ENCODE measurements at places on chromosomes 7 and 10.

GRCh38 chr7:121126801-121127534 is 138.5 kb downstream of the CPED1 start:
- DNase-seq = no peak

DNA sequence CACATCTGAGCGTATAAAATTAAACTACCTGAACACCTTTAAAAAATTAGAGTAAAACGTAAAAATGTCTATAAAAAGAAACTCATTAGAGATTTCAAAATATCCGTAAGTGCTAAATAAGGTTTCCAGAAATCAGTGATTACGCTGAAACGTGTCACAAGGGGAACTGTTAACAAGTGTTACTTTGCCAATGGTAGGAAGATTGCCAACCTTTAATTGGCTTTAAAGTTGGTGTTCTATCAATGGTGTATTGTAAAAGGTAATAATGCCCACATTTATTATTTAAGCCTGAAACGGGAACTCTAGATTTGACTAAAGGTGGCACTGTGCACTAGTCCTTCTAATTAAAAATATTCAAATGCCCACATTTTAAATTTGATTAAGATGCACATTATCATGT is 37.8 kb upstream of the HIBADH start:
- no peak for DNase-seq

DNA sequence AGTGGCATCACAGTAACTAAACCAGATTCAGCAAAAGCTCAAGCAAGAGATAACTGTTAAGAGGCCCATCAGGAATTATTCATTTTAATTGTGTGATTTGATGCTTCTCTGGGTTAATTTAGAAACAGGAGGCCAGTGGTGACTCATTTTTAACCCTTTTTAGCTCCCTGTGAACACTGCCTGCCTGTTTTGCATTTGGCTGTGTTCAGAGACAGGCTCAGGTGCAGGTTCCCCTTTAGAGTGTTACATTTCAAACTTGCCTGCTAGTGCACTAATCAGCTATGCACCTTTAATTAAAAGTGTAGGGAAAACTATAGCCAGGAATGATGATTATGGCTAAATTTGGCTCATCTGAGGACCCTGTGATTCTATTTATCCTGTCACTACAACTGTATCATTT is 6.5 kb downstream of the STAMBPL1 start:
- DNase-seq = no peak

DNA sequence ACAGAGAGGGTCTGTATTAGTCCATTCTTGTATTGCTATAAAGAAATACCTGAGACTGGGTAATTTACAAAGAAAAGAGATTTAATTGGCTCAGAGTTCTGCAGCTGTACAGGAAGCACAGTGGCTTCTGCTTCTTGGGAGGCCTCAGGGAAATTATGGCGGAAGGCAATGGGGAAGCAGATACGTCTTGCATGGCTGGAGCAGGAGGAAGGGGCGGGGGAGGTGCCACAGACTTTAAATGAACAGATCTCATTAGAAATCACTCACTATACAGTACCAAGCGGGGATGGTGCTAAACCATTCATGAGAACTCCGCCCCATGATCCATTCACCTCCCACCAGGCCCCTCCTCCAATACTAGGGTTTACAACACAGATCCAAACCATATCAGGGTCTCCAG is 3.7 kb upstream of the CALU start:
- no peak for DNase-seq

- DNase-seq = no peak
These were observed 3.6 kb downstream of the SFXN4 start for GRCh38 chr10:119161680-119162451.

DNA sequence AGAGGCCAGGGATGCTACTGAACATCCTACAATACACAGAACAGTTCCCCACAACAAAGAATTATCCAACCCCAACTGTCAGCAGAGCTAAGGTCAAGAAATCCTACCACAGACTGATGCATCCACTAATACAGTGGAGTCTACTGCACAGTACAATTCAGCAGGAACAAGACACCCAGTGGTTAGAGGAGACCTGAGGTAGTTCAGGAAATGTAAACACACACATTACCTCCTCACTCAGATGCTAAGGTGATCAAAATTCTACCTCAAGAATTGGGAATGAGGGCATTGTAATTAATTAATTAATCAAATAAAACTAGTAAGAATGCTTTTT is 91.4 kb downstream of the ZFAND4 start:
- DNase-seq = no peak

DNA sequence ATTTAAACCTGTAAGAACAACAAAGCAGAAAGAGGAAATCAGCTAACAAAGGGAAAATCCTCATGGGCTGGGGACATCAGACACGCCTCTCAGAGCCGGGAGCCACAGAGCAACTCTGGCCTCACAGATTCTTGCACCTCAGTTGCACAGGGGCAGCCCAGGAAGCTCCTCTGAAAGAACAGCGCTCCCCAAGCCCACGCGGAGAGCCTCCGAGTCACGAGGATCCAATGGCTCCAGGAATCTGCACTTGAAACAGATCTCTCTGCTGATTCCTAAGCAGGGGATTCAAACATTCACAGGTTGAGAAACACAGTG is 213.2 kb upstream of the MGMT start:
- DNase-seq = no peak

DNA sequence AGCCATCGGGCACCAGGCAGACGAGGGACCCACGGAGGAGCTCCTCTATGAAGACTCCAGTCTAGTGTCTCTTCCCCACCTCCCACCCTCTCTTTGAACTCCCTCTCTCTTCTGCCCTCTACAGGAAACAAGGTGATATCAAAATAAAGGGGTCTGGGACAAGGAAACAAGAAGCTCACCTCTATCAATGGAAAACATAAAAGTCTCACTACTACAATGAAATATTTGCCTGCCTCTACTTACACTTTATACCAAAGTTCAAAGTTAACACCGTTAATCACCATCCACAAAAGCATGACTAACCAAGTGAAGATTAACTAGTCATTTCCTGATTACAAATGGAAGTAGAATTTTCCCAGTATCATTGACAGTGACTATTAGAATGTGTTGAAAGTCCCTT is 82.2 kb downstream of the PARD3 start:
- DNase-seq = no peak

DNA sequence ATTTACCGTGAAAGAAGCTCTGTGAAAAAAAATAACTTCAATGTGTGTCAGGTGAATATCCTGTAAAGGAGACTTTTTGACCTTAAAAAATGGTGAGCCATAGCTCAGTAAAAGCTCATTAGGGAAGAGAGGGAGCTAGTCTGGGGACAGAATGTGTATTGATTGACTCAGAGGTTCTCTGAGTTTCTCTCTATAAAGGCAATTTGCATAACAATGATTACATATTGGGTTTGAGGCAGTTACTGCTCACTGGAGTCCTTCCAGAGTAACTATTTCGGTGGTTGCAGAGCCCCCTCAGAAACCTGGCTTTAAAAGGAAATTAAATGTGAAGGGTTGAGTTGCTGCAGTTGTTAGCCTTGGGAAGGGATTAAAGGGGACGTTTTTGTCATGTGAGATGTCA is 181.6 kb downstream of the GALNT17 start:
- no peak for DNase-seq

DNA sequence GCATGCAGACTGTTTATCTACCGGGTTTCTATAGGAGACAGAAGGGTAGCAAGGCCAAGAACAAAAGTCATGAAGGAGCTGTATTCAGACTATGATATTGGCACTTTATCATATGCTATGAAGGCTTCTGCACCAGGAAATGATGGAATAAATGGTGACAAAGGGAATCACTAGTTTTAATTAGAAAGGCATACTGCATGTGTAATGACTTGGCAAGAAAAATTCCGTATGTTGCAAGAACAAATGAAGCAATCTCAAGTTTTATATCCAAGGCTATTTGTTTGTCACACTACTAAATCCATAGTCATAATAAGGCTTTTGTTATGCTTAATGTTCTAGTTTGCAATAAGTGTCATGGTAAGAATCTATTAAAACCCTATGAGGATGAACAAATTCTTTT is 230.9 kb downstream of the ZEB1 start:
- no peak for DNase-seq

DNA sequence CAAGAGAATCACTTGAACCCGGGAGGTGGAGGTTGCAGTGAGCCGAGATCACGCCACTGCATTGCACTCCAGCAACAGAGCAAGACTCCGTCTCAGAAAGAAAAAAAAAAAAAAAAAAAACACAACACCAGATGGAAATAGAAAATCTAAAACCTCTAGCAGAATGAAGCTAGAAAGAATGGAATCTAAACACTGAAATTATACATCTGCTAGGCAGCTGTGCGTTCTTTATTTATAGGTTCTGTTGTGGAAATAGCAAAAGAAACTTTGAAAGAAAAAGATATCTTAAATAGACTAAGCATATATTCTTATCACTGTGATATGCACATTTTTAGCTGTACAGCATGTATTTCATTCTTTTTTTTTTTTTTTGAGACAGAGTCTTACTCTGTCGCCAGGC is 17.1 kb downstream of the BMPR1A start:
- DNase-seq = no peak

GRCh38 chr10:44348496-44348895 is 36.4 kb downstream of the CXCL12 start:
- no peak for DNase-seq

GRCh38 chr10:132555648-132556575 is 18.3 kb downstream of the INPP5A start:
- no peak for DNase-seq

- DNase-seq = no peak
These were observed 51.9 kb downstream of the SKIDA1 start for GRCh38 chr10:21473541-21473940.

GRCh38 chr7:155295511-155295910 is 2.2 kb upstream of the INSIG1 start:
- DNase-seq = no peak

- no peak for DNase-seq
These were observed 38.6 kb upstream of the RSBN1L start for GRCh38 chr7:77657427-77658224.

GRCh38 chr7:7276161-7276560 is 93.8 kb downstream of the C1GALT1 start:
- DNase-seq = no peak

GRCh38 chr10:7329219-7329618 is 81.6 kb downstream of the SFMBT2 start:
- DNase-seq = no peak

DNA sequence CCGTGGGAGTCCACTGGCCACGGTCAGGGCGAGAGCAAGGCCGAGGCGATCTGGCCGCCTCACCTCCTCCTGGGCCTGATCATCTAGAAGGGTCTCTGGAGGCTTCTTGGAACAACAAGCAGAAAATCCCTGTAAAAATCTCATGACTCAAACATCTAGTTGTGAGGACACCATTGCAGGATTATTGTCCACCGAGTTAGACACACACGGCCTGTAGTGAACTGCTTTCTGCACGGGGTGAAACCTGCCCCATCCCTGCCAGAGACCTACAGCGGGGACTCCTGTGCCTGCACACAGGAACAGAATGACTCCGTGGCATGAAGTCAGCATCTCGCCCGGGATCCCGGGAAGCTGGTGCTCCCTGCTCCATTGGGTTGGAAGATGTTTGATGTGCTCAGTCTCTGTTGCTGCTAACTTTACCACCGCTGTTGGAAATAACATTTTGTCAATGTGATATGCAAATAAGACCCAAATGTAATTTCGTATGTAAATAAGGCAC is 267.0 kb upstream of the TCERG1L start:
- DNase-seq = no peak

GRCh38 chr7:94216944-94217461 is 177.7 kb upstream of the COL1A2 start:
- DNase-seq = no peak

DNA sequence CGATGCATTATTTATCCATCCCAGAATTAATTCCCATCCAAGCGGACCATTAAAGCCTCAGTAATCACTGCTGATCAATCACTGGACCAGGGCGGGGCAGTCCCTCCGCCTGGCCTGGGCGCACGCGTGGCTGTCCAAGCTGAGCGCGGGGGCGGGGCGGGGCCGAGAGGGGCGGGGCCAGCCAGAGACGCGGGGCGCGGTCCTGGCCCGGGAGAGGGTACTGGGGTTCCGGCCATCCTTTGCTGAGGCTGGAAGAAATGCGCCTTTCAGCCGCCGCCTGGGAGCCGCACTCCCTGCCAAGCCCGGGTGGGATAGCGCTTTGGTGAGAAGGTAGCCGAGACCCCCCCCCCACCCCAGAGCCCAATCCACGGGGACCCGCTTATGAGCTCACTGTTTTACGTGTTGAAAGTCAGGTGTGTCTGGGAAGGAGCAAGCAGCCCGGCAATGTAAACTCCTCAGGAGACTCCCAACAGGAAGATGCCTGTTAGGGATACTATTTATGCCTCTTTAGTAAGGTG is at the start of gene ARHGAP22:
ARHGAP22 (minus strand) TSS at position 83 of the 518 bp plus-strand sequence. CDS start 277 bp downstream, outside the sequence.
- DNase-seq = no peak

DNA sequence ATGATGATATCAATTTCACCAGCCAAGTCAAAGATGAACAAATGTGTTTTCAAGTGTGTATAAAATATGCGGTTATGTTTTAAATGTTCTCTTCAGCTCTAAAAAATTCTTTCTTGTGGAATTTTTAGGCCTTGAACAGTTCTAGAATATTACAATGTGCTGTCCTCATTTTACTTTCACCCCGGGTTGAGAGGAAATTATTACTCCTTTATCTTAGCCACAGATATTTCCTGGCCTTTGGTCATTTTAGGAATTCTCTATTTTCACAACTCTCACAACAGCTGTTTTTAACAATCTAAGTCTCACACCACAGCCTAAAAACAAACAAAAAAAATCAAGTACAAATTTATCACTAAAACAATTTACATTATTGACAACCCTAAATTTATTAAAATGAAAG is 112.2 kb upstream of the HGF start:
- no peak for DNase-seq

DNA sequence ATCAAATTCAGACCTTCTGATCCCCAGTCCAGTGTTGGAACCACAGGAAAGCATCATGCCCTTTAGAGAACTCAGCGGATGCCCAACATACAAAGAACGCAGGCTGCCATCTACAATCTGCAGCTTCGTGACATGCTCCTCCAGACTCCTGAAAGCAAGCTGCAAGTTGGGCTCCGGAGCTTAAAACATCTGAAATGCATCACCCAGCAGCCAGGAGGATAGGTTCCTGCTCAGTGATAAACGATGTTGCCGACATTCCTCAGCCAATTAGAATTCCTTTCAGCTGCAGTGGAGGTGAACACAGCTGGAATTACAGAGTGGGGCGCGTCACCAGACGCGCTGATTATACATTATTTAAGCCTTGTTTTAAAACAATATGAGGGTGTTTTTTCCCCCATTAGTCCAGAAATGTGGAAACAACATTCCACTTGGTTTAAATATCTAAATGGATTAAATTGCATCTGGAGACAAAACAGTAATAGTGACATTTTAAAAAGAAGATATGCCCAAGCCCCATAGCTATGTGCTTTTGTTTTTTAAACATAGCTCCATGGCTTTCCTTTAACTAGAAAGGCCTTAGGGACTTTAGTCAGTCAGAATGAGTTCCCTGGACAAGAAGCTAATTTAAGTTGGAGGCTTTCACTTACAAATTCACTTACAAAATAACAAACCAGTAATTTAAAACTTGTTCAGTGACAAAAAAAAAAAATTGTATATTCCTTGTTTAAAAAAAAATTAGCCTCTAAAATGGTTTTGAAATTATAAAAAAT is 6.3 kb downstream of the SMURF1 start:
- DNase-seq = no peak

- no peak for DNase-seq
These were observed 1.9 kb downstream of the SLC29A4 start for GRCh38 chr7:5284304-5285281.

Data from activated T-helper 9 cell treated with anti-CD3 and anti-CD28 coated beads, Interleukin-2, amount 50 U/mL, for 16 hours (primary cell).